Activated CD8-positive, alpha-beta T cell treated with anti-CD3 and anti-CD28 coated beads, Interleukin-2, amount 10 ng/mL, durations not matched to agents 7 days and 5 days (primary cell): ENCODE measurements at places on chromosomes 12 and 14. TPM values are rescaled to one million over a fixed set of nuclear protein-coding genes. Genes with fewer than 3 reads are reported as not detected.

Gene OVCH1
- total RNA-seq = not detected

- DNase-seq = no peak
- no peak overlapping the region for H3K27ac ChIP-seq
- no peaks in the 10 kb centered on the region for H3K27me3 ChIP-seq
- H3K4me1 ChIP-seq = peaks cover 7% of the 10 kb centered on the region
- H3K36me3 ChIP-seq = no peaks in the 10 kb centered on the region
These were observed 9.4 kb downstream of the KRT80 start for GRCh38 chr12:52182384-52182783.

GRCh38 chr12:127785540-127785939 is 481.4 kb upstream of the TMEM132C start:
- DNase-seq = no peak
- no peaks in the 10 kb centered on the region for H3K27me3 ChIP-seq
- H3K36me3 ChIP-seq = no peaks in the 10 kb centered on the region
- H3K27ac ChIP-seq = no peak overlapping the region
- H3K4me3 ChIP-seq = no peak overlapping the region

GRCh38 chr12:89947437-89948270 is 239.0 kb upstream of the ATP2B1 start:
- no peaks in the 10 kb centered on the region for H3K27me3 ChIP-seq
- H3K4me1 ChIP-seq = peaks cover 20% of the 10 kb centered on the region
- no peak for DNase-seq
- no peak overlapping the region for H3K4me3 ChIP-seq
- no peaks in the 10 kb centered on the region for H3K36me3 ChIP-seq
